ENCODE measurements at places on chromosomes 5 and 9.

DNA sequence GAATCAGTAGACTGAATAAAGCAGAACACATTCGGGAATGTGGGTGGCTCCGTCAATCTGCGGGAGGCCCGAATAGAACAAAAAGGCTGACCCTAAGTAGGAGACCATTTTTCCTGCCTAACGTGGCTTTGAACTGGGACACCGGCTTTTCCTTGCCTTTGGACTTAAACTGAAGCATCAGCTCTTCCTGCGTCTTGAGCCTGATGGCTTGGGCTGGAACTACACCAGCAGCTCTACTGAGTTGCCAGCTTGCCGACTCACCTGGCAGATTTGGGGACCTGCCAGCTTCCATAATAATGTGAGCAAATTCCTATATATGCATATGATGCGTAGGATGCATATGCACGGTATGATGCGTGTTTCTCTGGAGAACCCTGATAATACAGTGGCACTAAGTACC lies 111.3 kb downstream of the DAPK1 start:
- no peak for DNase-seq

- no peak for DNase-seq
These were observed 72.7 kb downstream of the NTNG2 start for GRCh38 chr9:132234535-132234934.

GRCh38 chr9:123339666-123340510 lies 16.1 kb upstream of the CRB2 start:
- DNase-seq = no peak

DNA sequence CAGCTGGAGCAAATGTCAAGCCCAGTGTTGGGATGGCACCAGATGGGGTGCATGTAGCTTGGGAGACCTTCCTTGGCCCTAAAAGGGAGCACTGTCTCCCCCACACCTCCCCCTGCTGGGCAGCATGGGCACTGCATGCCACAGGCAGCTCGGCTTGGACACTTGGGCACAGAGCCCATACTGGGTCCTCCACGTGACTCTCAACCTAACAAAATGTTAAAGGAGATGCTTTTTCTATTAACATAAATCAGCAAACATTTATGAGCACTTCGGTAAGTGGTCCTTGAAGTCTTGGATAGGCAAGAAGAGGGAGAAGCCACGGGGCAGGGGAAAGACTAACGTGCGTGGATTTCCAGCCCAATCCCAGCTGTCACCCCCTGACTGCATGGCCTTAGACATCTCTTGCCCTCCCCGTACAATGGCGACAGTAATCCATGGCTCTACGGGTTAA lies 23.9 kb upstream of the MAPK9 start:
- peak; percentile 77 for DNase-seq

DNA sequence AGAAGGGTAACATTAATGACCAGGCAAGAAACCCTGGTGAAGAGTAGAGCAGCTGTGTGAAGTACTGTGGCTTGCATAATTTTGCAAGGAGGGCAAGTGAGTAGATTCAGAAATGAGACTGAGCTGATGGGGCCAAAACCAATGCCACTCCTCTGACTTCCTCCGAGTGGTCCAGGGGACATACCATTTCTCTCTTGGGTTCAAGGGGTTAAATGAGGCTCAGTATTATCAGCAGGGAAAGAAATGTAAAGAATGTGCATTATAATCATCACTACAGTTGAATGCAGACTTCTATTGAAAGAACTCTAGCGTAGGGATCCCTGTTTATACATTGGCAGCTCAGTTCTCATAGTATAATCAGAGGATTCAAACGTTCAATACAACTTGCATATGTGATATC lies 9.9 kb downstream of the POLR3G start:
- DNase-seq = no peak

- peak; percentile 40 for DNase-seq
These were observed 18.4 kb downstream of the LSM11 start for GRCh38 chr5:157761690-157762621.

DNA sequence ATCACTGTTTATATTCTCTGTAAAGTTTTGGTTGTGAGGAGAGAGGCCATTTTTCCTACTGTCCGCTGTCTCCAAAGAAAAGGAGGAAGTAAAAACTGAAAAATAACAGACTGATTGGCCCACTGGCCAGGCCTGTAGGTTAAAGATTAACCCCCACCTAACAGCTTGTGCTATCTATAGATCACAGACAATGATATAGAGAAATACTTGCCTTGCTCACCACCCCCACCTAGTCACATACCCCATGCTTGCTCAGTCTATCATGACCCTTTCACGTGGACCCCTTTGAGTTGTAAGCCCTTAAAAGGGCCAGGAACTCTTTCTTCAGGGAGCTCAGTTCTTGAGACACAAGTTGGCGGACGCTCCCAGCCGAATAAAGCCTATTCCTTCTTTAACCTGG lies 357.4 kb downstream of the PRDM9 start:
- DNase-seq = no peak

GRCh38 chr5:180153099-180153498 lies 55.9 kb downstream of the RASGEF1C start:
- no peak for DNase-seq

DNA sequence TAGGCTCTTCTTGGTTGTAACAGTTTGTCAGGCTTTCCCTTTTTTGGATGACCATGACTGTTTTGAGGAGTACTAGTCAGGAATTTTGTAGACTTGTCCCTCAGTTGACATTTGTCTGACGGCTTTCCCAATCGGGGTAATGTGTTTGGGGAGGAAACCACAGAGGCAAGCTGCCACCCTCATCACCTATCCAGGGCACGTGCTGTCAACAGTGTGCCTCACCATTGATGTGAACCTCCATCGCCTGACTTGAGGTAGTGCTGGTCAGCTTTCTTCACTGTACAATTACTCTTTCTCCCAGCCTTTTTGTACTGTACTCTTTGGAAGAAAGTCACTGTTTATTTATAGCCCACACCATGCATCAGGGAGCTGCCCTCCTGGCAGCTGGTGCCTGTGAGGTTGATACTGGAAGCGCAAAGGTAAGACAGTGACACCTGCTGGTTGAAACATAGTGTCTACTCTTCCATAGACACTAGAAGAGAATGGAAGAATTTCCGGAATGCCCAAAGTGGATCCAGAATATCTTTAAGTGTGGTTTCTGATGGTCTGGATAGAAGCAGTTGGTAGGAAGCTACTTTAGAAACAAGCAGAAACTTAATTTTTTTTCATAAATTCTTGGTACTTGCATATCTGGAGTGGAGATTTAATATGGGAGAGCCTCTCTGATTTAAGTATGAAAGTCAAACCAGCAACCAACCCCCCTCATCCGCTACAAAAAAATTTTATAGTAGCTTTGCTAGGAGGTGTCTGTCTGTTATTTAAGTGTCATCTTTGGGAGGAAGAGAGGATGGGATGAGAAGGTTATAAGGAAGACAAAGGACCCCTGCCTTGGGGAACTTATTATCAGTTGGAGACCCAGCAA lies 69.3 kb downstream of the SNX30 start:
- peak; percentile 69 for DNase-seq
